ENCODE measurements at places on chromosomes 11 and 22. TPM values are rescaled to one million over a fixed set of nuclear protein-coding genes. Genes with fewer than 3 reads are reported as not detected.

Gene MS4A6A
- not detected for total RNA-seq

Gene MCHR1
- total RNA-seq, result not detected

Gene SCGB1D2
- not detected for total RNA-seq

Gene ART5
- not detected for total RNA-seq

Gene C22orf15
- 2.0 TPM for total RNA-seq

Gene LRRC51
- total RNA-seq, result 16.7 TPM

Gene MRGPRX3
- not detected for total RNA-seq

All from A673 (cell line).